ENCODE measurements at places on chromosomes 2 and 18. TPM values are rescaled to one million over a fixed set of nuclear protein-coding genes. Genes with fewer than 3 reads are reported as not detected.

EGR4 gene
- not detected for total RNA-seq

LDLRAD4 gene
- total RNA-seq = not detected

CLEC4F gene
- not detected for total RNA-seq

WDCP gene
- total RNA-seq = 5.6 TPM

XIRP2 gene
- 0.11 TPM for total RNA-seq

CYTIP gene
- total RNA-seq = 0.26 TPM

GPBAR1 gene
- not detected for total RNA-seq

DNA sequence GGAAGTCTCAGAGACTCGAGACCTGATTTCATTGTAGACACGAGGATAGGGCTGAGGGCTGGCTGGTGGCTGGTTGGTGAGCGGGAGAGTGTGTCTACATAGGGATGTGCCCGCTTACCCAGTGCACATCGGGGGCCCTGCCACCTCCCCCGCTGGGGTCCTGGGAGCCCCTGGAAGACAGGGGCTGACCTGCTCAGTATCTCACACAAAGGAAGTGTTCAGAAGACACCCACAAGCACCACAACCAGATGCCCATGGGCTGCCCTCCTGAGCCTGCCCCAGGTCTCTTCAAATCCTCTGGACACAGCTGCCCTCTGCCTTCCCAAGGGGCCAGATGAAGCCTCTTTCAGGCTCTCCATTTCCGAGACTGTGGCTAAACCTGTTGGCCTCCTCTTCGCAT, 43.1 kb downstream of the MYCN start:
- DNase-seq = no peak

DNA sequence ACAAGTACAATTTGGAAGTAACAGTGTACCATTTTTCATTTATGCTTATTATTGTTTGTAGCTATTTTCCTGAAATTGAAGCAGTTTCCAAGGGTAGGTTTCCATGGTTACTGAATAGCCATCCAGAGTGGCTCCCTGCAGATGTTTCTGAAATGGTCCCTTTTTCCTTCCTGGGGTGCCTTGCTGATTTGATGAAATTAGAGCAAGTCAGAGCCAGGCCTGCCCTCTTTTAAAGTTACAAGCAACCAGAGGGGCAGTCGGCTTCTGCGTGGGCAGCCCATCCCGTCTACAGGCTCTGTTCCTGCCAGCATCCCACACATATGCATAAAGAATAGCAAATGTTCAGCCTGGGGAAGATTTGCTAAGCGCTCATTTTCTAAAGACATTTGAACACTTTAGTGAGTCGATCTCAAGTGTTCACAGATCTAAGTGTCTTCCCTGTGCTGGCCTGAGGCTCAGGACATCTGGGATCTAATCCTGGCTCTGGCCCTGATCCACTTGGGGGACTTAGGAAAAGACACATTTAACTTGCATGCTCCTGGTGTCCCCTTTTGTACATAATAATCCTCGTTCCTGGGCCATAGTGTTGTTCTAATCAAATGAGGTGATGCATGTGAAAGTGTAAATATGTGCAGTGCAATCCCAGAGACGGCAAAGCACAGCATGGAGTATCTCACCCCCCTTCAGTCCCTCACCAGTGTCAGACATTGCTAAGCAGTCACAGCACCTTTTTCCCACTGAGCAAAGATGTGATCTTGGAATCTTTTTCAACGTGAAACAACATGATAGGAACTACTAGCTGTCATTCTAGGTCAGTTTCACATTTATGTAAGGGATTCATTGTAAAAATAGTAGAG, 92.2 kb downstream of the STPG4 start:
- no peak for DNase-seq

- peak; percentile 55 for DNase-seq
Measured at GRCh38 chr18:9348079-9348671, 13.6 kb downstream of the TWSG1 start.

GRCh38 chr2:120422465-120423160, 76.7 kb downstream of the INHBB start:
- no peak for DNase-seq

GRCh38 chr2:109331081-109331480, 202.1 kb downstream of the SH3RF3 start:
- DNase-seq = no peak

- DNase-seq = no peak
Measured at GRCh38 chr2:85903849-85904248, 15.1 kb upstream of the ST3GAL5 start.

GRCh38 chr2:216626168-216626874, 6.9 kb upstream of the IGFBP2 start:
- DNase-seq = peak; percentile 78

- no peak for DNase-seq
Measured at GRCh38 chr2:164474873-164475272, 146.4 kb downstream of the GRB14 start.

DNA sequence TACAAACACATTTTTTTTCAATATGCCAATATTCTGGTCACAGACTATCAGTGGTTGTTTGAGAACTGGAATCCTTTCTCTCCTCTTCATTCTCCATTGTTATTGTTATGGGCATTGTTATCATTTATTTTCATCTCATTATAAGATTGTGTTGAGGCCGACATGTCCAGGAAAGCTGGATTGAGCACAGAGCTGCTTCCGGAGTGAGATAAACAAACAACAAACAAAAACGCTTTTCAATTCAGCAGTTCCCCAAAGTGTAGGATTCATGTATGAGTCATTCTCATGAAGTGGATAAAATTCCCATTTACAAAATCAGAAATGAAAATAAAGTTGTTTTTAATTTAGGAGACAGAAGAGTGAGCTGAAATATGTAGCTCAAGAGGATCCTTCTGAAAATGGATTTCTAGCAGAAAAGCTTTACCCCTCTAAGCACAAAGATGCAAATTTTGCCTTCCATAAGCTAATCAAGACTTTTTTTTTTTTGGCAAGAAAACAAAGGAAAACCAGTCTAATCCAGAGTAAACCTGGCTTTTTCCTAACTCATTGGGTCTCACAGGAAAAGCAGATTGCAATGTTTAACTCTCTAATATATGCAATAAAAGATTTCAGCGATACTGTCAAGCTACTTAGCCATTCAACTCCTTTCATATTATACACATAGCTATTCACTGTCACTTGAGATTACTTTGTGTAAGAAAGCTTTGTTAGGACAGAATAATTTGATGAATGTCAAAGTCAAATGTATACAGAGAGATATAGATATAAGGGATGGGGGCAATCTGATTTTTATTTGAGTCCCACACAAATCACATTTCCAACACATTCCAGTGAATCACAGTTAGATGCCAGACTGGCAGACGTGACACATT, 1441.7 kb upstream of the CELF4 start:
- DNase-seq = no peak

DNA sequence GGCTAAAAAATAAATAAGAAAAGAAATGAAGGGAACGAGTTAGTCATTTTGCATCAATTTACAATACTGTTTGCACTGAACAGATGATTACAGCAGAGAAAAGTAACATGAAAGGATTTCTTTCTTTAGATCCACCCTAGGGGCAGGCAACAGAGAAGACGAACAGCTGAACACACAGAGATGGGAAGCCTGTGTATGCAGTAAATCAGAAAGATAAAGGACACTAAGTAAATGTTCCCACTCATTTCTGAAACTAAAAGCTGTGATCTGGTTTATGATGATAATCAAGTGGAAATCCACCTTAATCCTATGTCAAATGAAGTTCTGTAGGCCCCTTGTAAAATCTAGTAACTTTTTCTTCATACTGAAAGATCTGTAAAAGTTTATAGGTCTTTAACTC, 54.2 kb downstream of the AKAIN1 start:
- DNase-seq = no peak

DNA sequence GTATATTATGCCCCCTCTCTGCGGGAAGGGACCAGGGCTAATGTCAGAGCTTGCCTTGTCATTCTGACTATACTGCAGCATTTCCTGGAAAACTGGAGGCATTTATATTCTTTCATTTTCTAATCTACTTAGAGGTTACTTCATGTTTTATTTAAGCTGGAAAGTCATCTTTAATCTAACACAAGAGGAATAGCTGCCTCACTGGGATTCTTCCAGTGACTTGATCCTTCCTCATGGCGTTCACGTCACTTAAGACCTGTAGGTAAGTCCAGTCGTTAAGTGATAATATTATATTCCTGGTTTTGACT, 727.6 kb upstream of the DDX18 start:
- DNase-seq = no peak

DNA sequence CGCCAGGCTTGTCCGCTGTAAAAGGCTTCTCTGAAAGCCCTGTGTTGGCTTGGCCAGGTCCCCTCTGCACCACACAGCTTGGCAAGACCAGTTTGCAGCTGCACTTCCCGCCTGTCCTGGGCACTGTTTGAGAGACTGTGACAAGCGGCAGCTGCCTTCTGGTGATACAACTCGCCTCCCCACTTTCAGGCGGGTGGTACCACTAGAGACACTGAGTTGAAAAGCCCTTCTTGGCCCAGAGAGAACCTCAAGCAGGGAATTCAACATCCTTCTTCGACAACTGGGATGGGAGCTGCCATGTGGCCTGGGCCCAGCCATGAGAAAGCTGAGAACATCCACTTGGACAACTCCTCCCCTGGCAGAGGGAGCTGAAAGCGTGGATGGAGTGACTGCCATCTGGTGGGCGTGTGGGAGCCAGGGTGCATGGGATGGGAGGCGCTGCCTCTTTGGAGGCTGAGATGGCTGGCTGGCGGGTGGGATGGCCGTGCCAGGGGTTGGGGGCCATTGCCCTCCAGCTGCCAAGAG, 125.5 kb upstream of the REV1 start:
- peak; percentile 16 for DNase-seq

DNA sequence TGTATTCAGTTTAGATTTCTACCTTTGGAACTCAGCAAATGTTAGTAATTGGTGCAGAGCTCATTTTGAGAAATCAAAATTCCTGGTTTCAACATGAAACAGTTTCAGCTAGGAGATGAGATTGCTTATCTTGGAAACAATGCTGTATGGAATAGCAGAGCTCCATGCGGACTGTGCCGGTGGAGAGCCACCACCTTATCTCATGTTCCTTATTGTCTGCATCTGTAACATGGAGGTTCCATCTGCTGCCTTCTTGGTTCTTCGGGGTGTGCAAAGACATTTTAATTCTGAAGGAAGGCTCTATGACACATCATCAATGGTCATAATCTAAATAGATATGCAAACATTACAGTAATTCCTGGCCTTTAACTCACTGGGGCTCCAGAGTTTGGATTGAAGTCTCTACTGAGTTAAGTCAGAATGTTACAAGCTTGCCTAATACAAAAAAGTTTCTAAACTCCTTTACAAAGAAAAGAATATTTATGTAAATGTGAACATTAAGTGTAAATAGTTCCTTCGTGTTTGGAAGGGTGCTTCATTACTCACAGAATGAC, 65.3 kb downstream of the PRKRA start:
- peak; percentile 60 for DNase-seq

DNA sequence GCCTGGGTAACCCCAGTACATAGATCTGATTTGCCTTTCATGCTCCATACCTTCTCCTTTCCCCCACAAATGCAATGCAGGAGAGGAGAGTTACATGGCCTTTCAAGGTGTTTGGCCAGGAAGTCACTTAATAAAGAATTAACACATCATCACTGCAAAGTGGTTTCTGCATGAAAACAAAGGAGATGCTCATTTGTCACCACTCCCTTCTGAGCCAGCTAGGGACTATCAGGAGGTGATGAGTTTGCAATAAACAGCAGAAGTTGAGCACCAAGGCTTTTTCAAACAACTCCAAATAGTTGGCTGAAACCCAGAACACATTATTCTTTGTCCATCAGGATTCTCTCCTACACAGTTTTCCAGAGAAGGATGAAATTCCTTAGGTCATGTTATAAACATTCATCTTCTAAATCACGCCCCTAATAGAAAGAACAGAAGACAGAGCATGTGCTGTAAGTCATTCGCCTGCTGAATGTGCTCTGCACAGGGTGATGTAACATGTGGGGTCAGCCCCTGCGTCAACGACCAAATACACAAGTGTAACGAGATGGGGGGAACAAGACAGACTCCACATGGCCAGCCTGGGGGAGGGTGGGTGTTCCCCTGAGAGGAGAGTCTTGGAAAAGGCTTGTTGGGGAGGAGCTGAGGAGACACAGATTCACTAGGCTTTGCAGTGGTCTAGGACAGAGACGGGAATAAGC, 87.3 kb upstream of the RMDN2 start:
- DNase-seq = no peak

GRCh38 chr2:68336192-68336591, 16.4 kb upstream of the CNRIP1 start:
- peak; percentile 98 for DNase-seq

DNA sequence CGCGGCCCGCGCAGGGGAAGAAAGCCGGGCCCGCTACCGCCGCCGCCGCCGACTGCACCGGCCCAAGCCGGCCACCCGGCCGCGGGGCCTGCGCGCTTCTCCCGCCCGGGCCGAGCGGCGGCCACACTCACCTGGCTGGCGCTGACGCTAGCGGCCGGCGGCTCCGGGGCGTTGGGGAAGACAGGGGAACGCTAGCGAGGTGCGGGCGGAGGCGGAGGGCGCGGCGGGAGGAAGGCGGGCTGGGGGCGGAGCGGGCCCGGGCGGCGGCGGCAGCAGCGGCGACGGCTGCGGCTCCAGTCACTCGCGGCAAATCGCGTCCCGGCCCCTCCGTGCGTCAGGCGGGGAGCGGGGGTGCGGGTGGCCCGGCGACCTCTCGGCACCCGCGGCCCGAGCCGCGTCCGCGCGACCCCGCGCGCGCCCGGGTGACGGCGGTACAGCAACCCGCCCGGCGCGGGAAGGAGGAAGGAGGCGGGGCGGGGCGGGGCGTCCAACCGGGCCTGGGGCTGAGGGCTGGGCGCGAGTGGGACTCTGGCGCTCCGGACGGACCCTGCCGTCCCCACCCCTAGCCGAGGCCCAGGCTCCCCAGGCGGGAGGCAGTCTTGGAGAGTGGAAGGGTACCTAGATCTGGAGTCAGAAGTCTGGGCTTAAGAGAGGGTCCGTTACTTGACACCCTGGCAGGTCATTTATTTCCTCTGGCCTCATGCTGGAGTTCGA, at the start of gene SESTD1:
Gene SESTD1, minus strand, starts transcription at position 465 of the 714 bp plus-strand sequence. CDS start 72,991 bp downstream, outside the sequence.
- DNase-seq = peak; percentile 46

DNA sequence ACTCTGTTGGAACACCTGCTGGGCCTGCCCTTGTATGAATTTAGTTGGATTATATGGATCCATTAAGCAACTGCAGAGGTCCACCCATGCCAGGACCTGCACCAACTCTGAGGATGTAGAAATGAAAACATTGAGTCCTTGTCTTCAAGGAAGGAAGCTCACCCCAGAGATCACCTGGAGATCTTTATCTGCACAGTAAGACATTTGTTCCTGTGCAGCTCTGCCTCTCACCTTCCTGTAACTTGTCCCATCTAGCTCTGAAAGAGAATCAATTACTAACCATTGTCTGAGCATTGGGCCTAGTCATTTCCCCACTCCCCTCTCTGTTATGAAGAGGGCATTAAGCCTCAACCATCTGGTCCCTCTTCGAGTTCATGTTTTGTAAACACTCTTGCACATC, 105.2 kb upstream of the YWHAQ start:
- no peak for DNase-seq

Measured in PC-3 (cell line).